ENCODE measurements at places on chromosomes 11 and 22.

- no peak for DNase-seq
These were observed 22.7 kb upstream of the PLEKHA7 start for GRCh38 chr11:17036666-17037658.

GRCh38 chr11:528166-528814 is 7.1 kb downstream of the HRAS start:
- no peak for DNase-seq

DNA sequence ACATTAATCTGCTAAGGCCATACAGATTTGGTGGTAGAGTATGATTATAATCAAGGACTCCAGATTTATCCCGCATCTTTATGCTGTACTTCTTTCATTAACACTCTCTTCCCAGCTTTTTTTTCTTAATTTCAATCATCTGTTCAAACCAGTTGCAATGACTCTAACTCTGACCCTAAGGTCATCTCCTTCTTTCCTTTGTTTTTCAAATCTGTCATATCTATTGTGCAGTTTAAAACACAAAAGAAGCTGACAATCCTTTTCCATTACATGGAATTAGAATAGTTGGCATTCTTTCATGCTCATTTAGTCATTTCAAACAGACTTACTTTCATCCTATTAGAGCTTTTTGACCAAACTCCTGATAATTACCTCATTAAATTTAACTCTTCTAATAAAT is 53.6 kb upstream of the GRM5 start:
- DNase-seq, result no peak

GRCh38 chr11:33530815-33531214 is 169.8 kb downstream of the C11orf91 start:
- DNase-seq, result no peak

DNA sequence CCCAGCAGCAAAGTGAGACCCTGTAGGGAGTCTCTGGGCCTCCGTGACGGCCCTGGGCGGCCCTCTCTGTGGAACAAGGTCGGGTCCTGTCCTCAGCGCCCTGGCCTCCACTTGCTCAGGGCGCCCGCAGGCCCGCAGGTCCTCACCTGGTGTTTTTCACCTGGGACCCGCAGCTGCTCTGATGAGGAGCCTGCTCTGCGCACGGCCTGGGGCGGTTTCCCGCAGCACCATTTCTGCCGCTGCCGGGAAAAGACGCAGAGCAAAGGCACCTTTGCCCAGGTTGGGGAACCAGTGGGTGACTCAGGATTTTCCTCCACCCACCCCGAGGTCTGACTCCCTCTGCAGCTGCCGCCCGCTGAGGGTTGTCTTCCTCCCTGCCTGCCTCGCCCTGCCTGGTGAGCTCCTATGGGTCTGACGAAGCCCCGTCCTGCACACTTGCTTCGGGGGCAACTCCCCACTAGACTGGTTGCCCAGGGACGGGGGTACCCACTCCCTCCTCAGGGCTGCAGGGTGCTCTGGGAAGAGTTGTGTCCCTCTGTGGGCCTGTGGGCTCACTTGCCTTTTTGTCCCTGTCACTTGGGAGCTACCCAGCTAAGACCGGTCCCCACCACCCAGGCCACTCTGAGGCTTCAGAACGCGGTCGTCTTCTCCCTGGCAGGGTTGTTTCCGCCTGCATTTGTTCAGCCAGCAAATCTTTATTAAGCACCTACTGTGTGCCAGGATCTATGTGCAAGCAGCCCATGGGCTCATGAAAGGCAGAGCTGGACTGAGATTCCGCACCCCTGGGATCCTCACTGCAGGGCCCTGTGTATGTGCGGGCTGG is 89.5 kb downstream of the KCNQ1 start:
- no peak for DNase-seq

- no peak for DNase-seq
These were observed 10.9 kb downstream of the MICAL3 start for GRCh38 chr22:18013436-18013835.
